Suprapubic skin (tissue), 4 donors: ENCODE measurements at places on chromosomes 1 and 21. TPM values are rescaled to one million over a fixed set of nuclear protein-coding genes. Genes with fewer than 3 reads are reported as not detected.

MROH7 gene
- total RNA-seq: 5.7 TPM

OLFML3 gene
- 8.3 TPM for total RNA-seq

DNA sequence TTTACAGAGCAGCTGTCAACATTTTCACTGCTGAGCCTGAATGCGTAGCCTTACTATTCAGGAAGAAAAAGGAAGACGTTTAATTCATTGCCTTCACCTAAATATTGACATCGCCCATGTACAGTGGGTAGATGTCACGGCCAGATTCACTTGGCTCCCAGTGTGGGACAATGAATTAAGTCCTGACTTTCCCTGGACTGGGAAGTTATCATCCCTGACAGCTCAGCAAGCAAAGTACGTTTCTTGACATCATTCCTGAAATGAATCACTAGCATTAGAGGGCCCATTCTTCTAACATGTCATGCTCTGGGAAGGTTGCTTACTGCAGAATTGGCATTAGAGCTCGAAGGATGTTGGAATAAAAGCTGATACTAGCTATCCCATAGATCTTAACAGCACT, 37.8 kb downstream of the LRRC53 start:
- DNase-seq: no peak

ATF6 gene
- 28.8 TPM for total RNA-seq

HENMT1 gene
- 1.8 TPM for total RNA-seq

- no peak for DNase-seq
Observed at GRCh38 chr1:59641836-59642235, 172.9 kb upstream of the HOOK1 start.

DNA sequence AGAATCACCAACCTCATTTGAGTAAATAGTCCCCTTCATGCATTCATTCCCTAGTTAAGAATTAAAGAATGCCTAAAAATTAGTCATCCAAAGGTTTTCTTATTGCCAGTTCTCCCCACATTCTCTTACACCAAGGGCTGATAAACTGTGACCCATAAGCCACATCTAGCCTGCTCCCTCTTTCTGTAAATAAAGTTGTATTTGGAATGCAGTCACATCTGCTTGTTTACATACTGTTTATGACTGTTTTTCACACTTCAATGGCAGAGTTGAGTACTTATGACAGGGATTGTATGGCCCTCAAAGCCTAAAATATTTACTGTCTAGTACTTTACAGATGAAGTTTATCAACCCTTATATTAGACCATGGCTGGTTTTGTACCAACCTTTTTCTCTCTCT, 16.1 kb upstream of the DYRK1A start:
- no peak for DNase-seq

FCRL6 gene
- total RNA-seq: not detected

DNA sequence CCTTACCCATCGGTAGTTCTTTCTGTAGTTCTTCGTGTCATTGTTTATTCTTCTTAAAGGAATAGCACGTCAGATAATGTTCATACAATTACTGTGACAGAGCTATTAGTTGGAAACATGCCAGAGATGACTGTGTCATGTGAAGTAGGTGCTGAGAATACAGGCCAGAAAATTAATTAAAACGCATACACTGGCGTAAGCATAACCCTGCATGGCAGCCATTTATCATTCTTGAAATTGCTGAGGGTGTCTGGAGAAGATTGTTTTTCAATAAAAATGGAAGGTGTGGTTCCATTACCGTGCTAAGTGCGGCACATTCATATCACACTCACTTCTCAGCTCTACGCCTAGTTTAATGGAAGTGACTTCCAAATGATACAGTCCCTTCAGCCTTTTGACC, 7.8 kb downstream of the ETS2 start:
- no peak for DNase-seq

DNA sequence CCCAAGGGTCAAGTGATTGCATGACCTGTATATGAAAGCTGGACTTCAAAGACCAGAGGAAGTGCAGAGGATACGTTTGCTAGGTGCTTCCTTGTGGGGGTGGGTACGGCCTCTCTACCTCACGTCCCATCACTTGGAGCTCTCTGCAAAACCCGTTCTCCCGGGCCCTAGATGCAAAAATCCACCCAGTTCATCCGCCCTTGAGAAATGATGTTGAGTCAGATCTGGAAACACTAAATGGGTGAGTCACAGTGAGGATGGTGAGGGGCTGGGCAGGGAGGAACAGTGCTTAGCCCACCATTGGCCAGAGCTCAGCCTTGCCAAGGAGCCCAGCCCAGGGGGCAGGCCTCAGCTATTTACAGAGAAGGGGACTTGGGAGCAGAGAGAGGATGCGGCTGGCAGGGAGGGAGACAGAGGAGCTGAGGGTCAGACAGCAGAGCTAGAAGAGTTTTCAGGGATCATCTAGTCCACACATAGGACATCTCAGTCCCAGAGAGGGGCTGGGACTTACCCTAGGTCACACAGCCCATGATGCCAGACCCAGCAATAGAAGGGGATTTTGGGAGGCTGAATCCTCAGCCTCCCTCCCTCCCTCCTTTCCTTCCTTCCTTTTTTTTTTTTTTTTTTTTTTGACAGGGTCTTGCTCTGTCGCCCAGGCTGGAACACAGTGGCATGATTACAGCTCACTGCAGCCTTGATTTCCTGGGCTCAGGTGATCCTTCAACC, 14.6 kb downstream of the ARHGEF10L start:
- no peak for DNase-seq

DNA sequence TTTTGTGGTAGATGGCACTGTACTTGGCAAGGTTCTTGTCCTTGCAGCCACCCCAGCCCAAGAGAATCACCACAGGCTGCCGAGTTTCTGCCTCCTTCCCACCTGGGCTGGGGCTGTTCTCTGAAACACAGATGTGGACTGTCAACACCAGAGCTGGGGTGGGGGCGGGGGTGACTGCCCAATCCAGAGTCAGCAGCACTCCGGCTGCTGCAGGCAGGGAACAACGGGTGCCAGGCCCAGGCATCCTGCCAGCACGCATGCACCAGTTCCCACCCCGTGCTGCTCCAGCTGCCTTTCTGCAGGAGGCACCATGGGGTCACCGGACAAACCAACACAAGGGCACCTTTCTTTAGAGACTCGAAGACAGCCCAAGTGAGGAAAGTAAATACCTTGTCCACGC, 14.1 kb downstream of the TMEM53 start:
- no peak for DNase-seq

GRCh38 chr1:175129182-175129581, 61.5 kb downstream of the TNN start:
- DNase-seq: no peak

DNA sequence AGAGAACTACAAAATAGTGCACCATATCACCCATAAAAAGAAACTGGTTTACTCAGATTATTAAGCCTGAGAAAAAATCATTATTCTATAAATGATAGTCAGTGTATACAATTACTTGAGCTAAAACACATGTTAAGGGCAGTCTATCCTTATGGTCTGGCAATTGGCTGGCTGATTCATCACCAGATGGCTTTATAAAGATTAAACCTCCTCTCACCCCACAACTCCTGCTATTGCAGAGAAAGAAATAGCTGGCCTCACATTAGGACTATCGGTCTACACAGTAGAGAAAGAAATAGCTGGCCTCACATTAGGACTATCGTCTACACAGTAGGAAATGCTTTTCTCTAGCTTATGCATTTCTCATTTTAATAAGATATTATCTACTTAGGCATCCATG, 21.2 kb downstream of the CEP170 start:
- DNase-seq: no peak

DNA sequence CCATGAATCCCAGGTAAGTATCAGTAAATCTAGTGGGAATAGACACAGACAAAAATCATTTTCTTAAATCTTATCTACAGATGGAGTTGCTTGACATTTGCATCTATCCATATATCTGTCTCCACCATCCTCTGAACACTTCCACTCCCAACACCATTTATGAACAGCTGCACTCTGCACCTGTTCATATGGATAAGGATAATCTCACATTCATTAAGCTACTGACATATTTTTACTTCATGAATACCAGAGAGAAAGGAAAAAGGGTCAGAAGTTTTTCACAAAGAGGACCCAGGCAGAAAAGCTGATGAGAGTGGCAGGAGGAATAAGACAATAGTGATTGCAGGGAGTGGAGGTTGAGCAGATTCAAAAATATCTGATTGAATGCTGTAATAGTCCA, 222.6 kb downstream of the DNAH14 start:
- no peak for DNase-seq

GRCh38 chr1:238776126-238776525, 610.2 kb upstream of the CHRM3 start:
- DNase-seq: no peak
